ENCODE measurements at places on chromosomes 3 and 15.

DNA sequence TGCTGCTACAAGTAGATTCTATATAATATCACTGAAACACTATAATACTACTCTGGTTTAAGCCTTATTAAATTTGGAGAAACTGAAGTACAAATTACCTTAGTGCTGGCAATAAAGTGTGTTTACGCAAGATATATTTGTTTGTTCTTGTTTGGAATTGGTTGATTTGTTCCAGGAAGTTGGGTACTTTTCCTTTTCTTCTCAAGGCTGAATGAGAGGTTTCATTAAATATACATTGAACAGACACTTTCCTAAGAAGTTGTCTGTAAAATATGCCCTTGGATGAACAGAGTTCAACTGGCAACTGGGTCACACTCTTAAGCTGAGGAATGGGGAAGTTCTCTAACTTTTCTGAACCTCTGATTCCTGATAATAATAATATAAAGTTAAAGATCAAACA lies 542.1 kb upstream of the NAALADL2 start:
- DNase-seq = no peak

- DNase-seq = no peak
These were observed 63.5 kb downstream of the CHST2 start for GRCh38 chr3:143182866-143183664.

- no peak for DNase-seq
These were observed 380.0 kb upstream of the DPH6 start for GRCh38 chr15:35926007-35926380.

DNA sequence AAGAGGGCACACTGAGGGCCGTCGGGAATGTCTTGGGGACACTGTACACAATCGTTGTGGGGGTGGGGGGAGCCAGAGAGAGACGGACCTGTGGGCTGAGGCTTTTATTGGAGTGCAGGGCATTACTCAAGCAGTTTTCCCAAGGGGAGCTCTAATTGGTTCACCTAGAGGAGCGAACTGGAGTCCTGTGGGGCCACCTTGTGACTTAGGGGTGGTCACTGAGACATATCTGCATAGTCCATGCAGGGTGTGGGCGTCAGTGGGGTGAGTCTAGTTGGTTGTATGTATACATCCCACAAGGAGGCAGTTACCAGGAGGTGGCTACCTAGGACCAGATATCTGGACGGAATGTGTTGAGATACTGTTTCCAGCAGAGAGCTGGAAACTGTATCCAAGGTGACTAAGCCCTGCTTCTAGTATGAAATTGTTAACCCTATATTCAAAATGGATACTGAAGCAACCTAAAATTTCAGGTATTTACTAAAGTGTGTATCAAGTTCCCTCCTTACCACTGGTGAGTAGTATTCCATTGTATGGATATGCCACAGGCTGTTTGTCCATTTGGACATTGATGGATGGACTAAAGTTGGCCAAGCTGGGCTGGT lies 2.6 kb upstream of the PIGZ start:
- no peak for DNase-seq

GRCh38 chr15:56248311-56248992 lies 4.8 kb upstream of the RFX7 start:
- no peak for DNase-seq

DNA sequence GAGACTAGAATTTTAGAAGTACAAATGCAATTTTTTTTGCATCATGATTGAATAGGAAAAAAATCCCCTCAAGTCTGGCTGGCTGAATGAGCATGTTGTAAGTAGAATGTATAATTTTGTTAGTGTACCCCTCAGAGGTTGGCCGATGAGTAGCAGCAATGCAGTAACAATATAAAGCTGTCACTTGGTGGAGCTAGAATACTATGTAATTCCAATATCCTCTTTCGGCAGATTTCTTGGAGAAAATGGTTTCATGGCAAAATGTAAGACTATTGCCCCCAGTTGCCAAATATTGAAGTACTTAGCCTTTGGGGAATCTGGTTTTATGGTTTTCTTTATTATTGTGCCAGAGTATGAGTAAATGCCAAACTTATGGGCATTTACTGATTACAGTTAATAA lies 39.8 kb upstream of the SGO1 start:
- no peak for DNase-seq

GRCh38 chr15:27458345-27459084 lies 487.5 kb downstream of the GABRG3 start:
- no peak for DNase-seq

DNA sequence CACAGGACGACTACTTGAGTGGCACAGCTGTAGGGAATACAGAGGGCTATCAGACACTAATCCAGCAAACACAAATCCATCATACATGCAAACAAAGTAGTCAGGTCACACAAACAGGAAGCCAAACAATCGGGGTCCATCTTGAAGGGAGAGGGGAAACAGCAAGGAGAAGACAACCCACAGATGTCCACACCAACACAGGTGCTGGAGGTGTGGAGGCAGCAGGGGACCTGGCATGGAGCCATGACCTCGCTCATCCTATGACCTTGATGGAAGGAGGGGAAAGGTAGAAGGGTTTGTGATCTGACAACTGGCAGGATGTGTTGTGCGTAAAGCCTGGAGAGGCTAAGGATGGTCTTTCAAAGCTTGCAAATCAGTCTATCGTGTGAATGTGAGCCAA lies 39.9 kb upstream of the SKOR1 start:
- no peak for DNase-seq

DNA sequence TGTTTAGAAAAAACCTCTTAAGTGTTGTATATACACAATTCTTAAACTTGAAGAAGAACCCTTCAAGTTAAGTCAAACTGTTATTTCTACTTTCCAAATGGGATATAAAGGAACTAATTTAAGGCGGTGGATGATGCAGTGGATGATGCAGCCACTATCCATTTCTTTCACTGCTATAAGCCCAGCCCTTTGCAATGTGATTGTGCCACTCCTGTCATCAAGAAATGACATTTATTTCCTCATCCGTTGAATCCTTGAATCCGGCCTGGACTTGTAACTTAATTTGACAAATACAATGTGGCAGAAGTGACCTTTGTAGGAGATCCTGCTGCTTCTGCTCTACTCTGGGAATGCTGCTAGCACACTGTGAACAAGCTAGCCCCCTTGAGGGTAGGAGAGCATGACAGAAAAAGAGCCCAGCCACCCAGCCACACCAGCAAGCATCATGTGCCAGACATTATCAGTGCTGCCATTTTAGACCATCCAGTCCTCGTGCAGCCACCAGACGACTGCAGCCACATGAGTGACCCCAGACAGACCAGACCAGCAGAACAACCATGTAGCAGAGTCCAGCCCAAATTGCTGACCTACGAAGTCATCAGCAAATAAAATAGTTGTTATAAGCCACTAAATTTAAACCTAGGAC lies 47.4 kb downstream of the UACA start:
- DNase-seq = no peak

- no peak for DNase-seq
These were observed 19.4 kb downstream of the RASGRP1 start for GRCh38 chr15:38545179-38545578.

- no peak for DNase-seq
These were observed 45.5 kb downstream of the CBLB start for GRCh38 chr3:105823149-105823867.

DNA sequence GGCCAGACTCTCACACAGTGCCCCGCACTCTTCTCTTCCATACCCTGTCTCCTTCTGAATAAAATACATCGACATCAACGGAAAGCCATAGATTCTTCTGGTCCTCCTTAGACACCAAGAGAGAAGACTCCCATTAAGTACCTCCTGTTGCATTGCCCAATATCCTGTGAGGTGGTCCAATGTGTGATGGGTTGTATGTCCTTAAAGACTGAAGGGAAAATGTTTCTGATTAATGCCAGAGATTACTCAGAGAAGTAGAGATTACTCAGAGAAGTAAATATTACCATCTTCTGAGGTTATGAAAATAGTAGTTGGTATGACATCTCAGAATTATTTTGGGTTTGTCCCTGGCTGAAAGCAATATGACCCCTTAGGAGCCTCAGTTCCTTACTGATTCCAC lies 60.8 kb upstream of the GALNT15 start:
- no peak for DNase-seq

DNA sequence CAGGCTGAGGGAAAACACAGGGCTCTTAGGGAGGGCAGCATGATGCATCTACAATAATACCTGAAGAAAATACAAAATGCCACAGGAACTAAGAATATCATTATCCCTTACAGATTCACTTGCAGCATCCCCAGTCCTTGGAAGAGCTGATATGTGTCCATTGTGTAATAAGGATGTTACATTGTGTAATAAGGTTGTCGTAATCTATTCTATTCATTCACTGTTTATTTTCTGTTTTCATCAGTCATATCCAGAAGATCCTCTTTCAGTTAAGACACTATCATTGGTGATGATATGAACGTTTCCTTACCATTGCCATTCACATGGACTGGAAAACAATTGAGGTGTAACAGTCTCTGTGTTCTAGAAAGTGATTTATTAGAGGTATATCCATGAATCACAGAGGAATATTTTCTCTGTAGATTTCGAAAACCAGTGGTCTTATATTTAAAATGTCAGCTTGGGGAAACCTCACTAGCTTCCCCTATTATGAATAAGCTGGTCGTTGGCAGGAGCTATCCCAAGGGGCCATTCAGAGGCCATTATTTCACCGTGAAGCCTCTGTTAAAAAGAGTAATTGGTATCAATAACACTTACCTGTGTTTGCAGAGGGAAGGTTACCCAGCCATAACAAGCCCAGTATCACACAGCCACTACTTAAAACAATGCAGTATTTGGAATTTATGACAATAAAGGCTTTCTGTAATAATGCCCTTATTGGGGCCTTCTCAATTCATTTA lies 241.1 kb downstream of the ZNF385D start:
- DNase-seq = no peak

DNA sequence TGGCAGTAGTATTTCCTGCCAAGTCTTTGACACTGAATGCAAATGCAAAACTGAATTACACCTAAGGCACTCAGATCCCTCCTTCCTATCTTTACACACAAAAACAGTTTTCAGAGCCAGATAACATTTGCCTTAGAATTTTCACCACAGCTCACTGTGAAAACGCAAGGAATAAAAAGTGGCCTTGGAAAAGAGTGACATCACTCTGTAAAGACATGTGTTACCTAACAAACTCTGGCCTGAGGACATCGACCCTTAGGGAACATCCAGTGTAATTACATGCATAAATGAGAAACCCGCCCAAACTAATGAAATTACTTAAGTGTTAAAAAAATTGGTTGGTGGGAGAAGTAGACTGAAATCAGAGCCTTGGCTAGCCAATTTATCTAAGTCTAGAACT lies 88.9 kb downstream of the PLOD2 start:
- DNase-seq = no peak

DNA sequence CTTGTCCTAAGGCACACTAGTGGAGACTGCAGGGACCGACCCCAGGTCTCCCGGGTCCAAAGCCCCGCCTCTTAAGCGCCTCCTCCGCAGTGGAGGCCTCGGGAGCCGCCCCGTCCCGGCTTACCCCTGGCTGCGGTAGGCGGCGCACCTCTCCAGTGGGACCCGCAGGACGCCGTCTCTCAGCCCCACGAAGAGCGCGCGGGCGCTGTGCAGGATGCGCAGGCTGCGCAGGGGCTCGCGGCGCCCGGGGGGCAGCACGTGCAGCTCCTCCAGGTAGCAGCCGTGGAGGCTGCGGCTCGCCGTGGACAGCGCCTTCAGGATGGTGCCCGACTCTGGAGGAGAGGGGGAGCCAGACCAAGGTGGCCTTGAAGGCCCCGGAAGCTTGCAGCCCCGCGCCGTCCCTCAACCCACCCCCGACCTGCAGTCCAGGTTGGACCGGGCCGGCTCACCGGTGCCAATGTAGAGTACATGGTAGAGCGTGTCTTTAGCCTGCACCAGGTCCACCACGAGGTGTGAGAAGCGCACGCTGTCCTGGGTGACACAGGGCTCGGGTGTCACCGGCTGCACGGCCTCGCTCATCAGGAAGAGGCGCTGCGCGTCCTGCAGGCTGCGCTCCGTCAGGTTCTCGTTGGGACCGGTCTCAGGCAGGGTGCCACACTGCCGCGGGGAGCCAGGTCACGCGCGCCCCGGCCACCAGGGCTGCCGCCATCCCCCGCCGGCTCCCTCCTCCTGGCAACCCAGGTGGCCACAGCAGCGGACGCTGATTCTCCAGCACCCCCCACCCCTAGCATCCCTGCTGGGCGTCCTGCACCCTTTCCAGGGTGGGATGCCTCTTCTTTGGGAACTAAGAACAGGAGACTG lies 105.5 kb downstream of the SEMA5B start:
- DNase-seq = no peak

DNA sequence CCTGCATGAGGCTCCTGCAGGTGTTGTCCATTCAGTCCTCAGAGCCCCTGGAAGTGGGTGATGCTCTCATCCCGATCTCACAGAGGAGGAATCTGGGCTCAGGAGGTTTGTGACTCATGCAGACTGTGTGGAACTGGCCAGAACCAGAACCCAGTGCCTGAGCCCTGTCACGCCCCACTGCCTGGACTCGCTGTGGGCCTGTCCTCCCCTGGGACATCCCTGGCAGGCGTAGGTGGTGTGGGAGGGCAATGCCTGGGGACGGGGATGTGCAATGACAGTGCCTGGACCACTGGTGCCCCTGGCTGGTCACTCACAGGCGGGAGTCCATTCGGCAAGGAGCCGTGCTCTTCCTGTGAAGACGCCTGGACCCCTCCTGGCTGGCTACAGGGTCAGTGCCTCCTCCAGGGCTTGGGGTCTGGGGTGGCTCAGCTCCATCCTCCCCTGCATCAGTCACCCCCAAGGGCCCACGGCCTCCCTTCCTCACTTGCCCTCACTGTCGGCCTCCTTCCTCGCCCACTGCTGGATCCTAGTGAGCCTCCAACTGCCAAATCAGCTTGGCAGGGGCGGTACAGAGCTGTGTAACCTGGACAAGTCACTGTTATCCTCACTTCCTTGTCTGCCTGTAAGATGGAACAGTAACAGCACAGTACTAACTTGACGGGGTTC lies 14.9 kb downstream of the PSTPIP1 start:
- no peak for DNase-seq

DNA sequence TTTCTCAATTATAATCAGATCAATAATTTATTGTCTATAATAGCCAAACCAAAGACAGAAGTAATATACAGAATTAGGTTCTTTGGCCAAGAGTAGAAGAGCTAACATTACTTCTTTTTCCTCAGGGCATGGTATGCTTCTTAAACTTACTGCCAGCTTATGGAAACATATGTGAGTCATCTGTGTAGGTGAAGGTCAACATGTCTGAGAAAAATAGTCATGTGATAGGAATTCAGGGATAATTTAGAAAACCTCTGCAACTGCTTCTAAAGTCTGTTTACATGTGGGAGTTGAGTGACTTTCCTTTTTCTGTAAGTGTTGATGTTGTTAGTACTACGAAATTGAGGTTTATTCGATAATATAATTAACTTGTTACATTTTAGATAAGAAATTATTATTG lies 19.2 kb upstream of the MAP6D1 start:
- no peak for DNase-seq

GRCh38 chr3:105353485-105354161 lies 13.1 kb upstream of the ALCAM start:
- DNase-seq = no peak
